CD4-positive, alpha-beta memory T cell (primary cell): ENCODE measurements at places on chromosomes 2 and 18. TPM values are rescaled to one million over a fixed set of nuclear protein-coding genes. Genes with fewer than 3 reads are reported as not detected.
A peak's percentile ranks its signal among the peaks of the same experiment; 100 is the strongest.

DNA sequence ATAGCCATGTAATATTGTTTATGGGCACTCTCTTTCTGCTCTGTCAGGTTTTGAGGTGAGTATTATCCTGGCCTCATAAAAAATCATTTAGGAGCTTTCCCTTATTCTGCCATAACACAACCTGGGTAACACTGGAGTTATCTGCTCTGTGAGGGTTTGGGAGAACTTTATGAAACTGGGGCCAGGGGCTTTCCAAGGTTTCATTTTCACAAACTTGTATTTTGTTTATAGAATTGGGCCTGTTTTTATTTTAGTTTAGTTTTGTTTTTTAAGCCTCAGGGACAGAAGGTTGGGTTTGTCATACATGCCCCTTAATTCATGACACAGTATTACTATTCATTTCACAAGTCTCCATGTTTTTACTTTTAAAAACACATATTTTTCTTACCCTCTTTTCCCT, 83.5 kb downstream of the IRS1 start:
- no peaks in the 10 kb centered on the region for H3K27me3 ChIP-seq
- H3K36me3 ChIP-seq: no peaks in the 10 kb centered on the region
- H3K4me3 ChIP-seq: no peak overlapping the region
- no peak for DNase-seq

GRCh38 chr18:76394780-76395476, 100.1 kb downstream of the ZNF516 start:
- H3K27ac ChIP-seq: no peak overlapping the region
- H3K36me3 ChIP-seq: no peaks in the 10 kb centered on the region
- no peak overlapping the region for H3K4me3 ChIP-seq
- no peaks in the 10 kb centered on the region for H3K27me3 ChIP-seq
- H3K4me1 ChIP-seq: peaks cover 6% of the 10 kb centered on the region
- no peak for DNase-seq

DNA sequence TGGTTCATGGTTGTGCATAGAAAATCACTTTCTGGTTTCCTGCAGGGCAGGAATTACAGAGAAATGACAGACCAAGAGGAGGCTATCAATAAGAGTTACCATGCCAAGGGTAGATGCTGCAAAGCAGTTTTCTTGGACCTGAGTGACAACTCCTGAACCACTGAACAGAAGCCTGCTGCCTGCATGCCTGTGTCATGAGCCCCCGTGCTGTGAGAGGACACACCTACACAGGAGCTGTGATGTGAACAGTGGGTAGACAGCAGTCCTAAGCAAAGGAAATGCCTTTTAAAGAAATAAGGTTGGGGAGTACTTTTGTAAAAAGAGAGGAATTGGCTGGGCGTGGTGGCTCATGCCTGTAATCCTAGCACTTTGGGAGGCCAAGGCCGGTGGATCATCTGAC, 54.2 kb upstream of the CREB1 start:
- no peak for DNase-seq
- no peaks in the 10 kb centered on the region for H3K27me3 ChIP-seq
- H3K27ac ChIP-seq: no peak overlapping the region
- no peaks in the 10 kb centered on the region for H3K36me3 ChIP-seq

GRCh38 chr2:144519934-144520731, at the start of gene ZEB2:
Gene ZEB2 (minus strand): TSS chr2:144520119. CDS start chr2:144517350, 2,769 bp downstream.
- no peak for DNase-seq
- peak within 1 kb of the TSS; percentile 31 for H3K4me3 ChIP-seq
- no peaks in the 10 kb centered on the region for H3K36me3 ChIP-seq

DNA sequence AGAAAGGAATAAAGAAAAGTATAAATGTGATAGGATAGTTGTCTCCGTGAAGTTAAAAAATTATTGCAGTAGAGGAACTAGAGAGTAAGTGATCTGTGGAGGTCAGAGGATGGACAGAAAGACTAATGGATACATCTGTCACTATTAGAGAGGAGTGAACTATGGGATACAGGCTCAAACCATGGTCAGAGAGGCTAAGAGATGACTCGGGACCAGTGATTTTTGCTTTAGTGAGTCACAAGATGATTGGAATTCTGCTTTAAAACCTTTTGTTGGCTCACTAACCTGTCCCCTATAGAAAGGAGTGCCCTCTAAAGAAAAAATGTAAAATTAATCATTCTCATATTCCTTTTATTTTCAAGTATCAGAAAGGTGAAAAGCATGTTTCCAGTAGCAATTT, 30.3 kb downstream of the ALMS1 start:
- H3K4me1 ChIP-seq: no peaks in the 10 kb centered on the region
- H3K36me3 ChIP-seq: no peaks in the 10 kb centered on the region
- no peaks in the 10 kb centered on the region for H3K27me3 ChIP-seq
- no peak overlapping the region for H3K4me3 ChIP-seq
- H3K27ac ChIP-seq: no peak overlapping the region

DNA sequence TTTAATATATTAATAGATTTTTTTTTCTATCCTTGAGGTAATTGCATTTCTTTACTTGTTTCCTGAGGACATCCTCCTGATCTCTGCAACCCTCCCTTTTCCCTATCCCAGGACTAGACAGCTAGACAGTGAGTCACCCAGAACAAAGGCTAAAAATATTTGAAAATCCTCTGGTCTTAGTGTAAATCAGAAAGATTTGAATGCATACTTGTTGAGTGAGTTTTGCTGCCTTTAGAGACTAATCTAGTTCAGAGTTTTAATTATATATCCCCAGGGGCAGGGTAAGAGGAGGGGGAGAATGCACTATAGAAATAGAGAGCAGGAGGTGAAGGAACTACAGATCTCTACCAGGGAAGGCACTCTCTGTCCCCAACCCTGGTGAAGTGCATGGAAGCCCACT, 202.3 kb upstream of the TCF4 start:
- no peaks in the 10 kb centered on the region for H3K27me3 ChIP-seq
- no peaks in the 10 kb centered on the region for H3K36me3 ChIP-seq
- no peak overlapping the region for H3K27ac ChIP-seq
- H3K4me1 ChIP-seq: no peaks in the 10 kb centered on the region
- no peak overlapping the region for H3K4me3 ChIP-seq
- no peak for DNase-seq

DNA sequence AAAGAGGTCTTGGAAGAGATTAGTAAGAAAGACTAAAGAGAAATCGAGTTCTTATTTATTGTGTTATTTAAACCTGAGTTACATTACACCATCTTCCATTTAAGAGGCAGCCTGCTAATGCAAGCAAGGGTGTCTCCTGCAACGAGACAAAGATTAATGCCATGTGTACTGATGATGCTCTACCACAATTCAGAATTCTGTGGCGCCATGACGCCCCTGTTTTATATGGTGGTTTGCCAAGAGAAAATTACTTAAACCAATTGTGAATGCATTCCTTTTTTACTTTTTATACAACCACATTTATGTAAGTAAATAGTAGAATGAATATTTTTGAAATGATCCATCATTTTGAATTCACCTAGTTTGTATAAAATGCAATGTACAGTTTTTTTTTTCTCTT, 356.1 kb upstream of the ZEB2 start:
- no peaks in the 10 kb centered on the region for H3K4me1 ChIP-seq
- no peak overlapping the region for H3K4me3 ChIP-seq
- no peak overlapping the region for H3K27ac ChIP-seq
- no peak for DNase-seq
- no peaks in the 10 kb centered on the region for H3K27me3 ChIP-seq
- no peaks in the 10 kb centered on the region for H3K36me3 ChIP-seq

GRCh38 chr2:53234548-53234903, 533.1 kb upstream of the CHAC2 start:
- peaks cover 12% of the 10 kb centered on the region for H3K4me1 ChIP-seq
- no peak for DNase-seq
- no peak overlapping the region for H3K4me3 ChIP-seq
- no peak overlapping the region for H3K27ac ChIP-seq

The TRPM8 gene
- not detected for total RNA-seq

DNA sequence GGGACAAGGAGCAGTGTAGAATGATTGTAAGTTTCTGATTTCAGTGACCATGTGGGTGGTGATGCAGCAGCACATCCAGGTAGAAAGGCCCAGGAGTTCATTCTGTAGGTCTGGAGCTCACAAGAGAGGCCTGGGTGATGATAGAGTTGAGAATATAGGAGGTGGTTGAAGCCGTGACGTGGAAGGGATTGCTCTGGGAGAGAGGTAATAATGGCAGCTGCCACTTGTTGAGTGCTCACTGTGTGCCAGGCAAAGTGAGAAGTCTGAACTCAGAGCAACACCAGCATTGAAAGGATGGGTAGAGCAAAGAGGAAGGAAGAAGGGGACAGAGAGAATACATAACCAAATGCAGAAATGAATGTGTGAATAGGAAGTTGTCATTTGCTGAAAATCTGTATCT, 3.3 kb downstream of the TTLL4 start:
- H3K4me3 ChIP-seq: no peak overlapping the region
- no peak overlapping the region for H3K27ac ChIP-seq
- no peaks in the 10 kb centered on the region for H3K36me3 ChIP-seq
- no peak for DNase-seq
- no peaks in the 10 kb centered on the region for H3K27me3 ChIP-seq

GRCh38 chr2:218727502-218728165, 17.0 kb downstream of the TTLL4 start:
- H3K36me3 ChIP-seq: no peaks in the 10 kb centered on the region
- DNase-seq: no peak
- no peak overlapping the region for H3K4me3 ChIP-seq
- no peaks in the 10 kb centered on the region for H3K27me3 ChIP-seq
- no peak overlapping the region for H3K27ac ChIP-seq

The TOGARAM2 gene
- 2.7 TPM for total RNA-seq

The DUSP11 gene
- 45.5 TPM for total RNA-seq

The RMC1 gene
- 56.6 TPM for total RNA-seq

The AMER3 gene
- total RNA-seq: not detected

DNA sequence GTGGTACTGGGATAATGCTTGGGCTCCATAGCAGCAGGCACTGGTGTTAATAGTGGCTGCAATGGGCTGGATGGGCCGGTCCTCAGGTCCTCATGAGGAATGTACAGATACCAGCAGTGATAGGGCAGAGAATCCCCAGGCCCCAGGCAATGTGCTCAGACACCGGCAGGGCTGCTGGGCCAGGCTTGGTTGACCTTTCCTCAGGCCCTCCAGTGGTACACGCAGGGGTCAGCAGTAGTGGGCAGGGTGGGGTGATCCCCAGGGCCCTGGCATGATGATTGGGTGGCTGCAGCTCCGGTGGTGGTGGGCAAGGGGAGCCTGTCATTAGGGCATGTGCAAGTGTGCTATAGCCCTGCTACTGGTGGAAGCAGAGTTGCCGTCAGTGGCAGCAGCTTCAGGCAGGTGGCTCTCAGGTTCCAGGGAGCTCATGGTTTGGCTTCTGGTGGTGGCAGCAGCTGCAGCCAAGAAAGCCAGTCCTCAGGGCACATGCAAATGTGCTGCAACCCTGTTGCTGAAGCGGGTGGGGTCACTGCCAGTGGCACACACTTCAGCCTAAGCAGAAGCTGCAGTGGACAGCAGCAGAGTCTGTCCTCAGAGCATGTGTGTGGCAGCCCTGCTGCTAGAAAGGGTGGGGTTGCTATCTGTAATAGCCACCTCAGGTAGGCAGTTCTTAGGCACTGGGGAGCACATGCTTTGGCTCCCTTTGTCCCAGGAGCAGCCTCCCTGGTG, 56.8 kb downstream of the CCNT2 start:
- no peaks in the 10 kb centered on the region for H3K27me3 ChIP-seq
- H3K27ac ChIP-seq: no peak overlapping the region
- H3K4me3 ChIP-seq: no peak overlapping the region
- H3K4me1 ChIP-seq: no peaks in the 10 kb centered on the region
- no peaks in the 10 kb centered on the region for H3K36me3 ChIP-seq

DNA sequence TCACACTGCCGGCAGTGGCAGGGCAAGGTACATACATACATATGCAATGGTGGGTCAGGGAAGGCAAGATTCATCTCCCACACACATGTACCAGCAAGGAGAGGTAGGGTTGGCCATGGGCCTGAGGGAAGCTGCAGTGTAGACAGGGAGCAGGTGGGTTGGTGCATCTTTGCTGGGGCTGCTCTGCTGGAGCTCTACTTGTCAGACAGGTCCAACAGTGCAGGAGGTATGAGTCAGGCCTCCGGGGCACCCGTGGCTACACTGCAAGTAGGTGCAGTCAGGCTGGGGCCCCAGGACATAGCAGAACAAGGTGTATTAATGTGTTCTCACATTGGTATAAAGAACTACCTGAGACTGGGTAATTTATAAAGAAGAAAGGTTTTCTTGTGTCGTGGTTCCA, 281.1 kb upstream of the COL3A1 start:
- no peaks in the 10 kb centered on the region for H3K36me3 ChIP-seq
- no peak for DNase-seq
- H3K27me3 ChIP-seq: no peaks in the 10 kb centered on the region
- H3K27ac ChIP-seq: no peak overlapping the region
- H3K4me3 ChIP-seq: no peak overlapping the region

- H3K27ac ChIP-seq: peak overlapping the region; percentile 89
- peaks cover 63% of the 10 kb centered on the region for H3K4me1 ChIP-seq
- H3K36me3 ChIP-seq: peaks cover 7% of the 10 kb centered on the region
- no peaks in the 10 kb centered on the region for H3K27me3 ChIP-seq
- DNase-seq: no peak
Observed at GRCh38 chr2:174595891-174596397, 1.7 kb downstream of the WIPF1 start.

The DDX1 gene
- 58.3 TPM for total RNA-seq

- peaks cover 2% of the 10 kb centered on the region for H3K36me3 ChIP-seq
- H3K27me3 ChIP-seq: no peaks in the 10 kb centered on the region
- no peak overlapping the region for H3K27ac ChIP-seq
- no peak for DNase-seq
- no peak overlapping the region for H3K4me3 ChIP-seq
Observed at GRCh38 chr2:121721926-121722325, 14.7 kb downstream of the NIFK start.

The HYCC2 gene
- 33.1 TPM for total RNA-seq
